ENCODE measurements at places on chromosomes 6 and 20.

DNA sequence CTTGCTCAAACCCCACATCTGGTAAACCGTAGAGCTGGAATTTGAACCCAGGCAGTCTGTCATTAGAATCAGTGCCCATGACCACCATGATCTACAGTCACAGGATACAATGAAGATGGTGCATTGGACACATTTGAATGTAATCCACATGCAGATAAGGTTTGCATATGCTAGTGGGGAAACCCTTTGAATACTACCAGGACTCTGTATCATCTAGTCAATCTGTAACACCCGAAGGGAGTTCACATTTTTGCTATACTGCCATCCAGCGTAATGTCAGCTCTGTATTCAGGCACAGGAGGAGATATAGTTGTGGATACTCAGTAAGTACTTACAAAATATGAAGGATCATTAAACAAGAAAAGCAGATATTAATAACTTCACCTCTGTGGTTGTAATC is 40.5 kb upstream of the MYLIP start:
- DNase-seq: no peak

GRCh38 chr6:149108038-149108748 is 209.3 kb upstream of the TAB2 start:
- no peak for DNase-seq

DNA sequence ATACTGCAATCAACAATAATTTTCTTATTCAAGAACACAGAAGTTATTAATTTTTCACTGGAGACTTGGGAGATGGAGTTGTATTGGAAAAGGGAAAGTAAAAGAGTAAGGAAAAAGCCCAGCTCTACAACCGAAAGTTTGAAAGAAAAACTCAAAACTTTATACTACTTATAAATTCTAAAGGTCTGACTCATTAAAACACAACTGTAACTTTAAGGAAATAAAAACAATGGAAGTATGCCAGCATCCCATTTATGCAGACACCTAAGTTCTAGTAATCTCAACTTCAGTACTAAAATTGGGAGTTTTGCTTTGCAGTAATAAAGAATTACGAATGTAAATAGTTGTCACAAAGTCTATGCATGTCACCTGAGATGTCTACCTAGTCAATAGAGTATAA is 80.6 kb downstream of the IRAK1BP1 start:
- no peak for DNase-seq

- DNase-seq: no peak
Observed at GRCh38 chr6:150145830-150146229, 3.0 kb downstream of the PPP1R14C start.

- no peak for DNase-seq
Observed at GRCh38 chr6:134640229-134640628, 309.7 kb downstream of the ALDH8A1 start.

- DNase-seq: no peak
Observed at GRCh38 chr20:61754976-61755778, 310.5 kb downstream of the TAF4 start.

DNA sequence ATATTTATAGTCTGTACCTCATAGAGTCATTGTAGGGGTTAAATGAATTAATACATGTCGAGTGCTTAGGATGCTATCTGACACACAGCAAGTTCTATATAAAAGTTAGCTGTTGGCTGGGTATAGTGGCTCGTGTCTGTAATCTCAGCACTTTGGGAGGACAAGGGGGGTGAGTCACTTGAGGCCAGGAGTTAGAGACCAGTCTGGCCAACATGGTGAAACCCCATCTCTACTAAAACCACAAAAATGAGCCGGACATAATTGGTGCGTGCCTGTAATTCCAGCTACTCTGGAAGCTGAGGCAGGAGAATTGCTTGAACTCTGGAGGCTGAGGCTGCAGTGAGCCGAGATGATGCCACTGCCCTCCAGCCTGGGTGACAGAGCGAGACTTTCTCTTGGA is 222.9 kb downstream of the UBE3D start:
- no peak for DNase-seq

GRCh38 chr6:163842467-163842866 is 427.9 kb downstream of the QKI start:
- no peak for DNase-seq

- DNase-seq: no peak
Observed at GRCh38 chr20:17710379-17711266, 10.9 kb downstream of the BANF2 start.

DNA sequence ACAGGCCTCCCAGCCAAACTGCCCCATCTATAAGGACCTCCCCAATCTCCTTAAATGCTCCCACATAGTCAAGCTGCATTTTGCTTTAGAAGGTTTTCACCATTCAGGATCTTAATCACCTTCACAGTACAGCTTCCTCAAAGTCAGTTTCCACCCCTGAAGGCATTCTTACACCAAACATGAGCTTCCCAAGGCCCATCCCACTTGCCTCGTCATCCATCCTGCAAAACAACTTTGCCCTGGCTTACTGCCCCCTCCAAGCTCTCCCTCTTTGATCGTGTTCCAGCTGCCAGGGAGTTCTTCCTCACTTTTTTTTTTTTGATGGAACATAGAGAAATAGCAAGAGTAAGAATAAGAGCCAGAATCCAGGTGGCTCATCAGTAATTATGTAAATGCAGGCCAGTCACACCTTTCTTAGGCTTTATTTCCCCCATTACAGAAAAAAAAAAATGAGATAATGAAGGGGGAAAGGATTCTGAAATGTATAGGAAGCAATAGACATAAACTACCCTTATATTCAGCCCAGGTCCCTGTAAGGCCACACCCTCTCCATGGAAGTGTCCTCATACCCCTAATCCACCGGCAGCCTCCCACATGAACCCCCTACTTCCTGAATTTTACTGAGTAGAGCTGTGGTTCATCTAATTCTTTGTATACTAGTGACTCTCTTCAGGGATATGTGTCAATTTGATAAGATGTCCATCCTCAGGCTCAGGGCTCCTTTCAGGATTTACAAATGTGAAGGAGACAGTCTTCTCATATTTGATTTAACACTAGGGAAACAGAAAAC is 12.7 kb downstream of the TRIM27 start:
- no peak for DNase-seq

DNA sequence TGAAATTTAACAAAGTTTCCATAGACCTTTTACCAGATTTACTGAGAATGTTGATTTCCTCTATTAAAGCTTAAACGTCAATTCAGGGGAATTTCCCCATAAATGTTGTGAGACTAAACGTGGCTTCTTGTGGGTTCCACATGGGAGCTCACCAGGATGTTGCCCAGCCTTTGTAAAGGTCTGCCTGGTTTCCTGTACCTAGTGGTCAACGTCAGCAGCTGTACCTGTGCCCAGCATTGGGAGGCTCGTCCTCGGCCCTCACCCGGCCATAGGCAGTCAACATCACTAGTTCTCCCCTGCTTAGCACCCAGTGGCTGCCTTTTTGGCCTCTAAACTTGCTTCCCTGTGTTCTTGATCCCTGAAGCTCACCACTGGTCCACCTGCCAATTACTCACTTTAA is 22.1 kb upstream of the CD83 start:
- DNase-seq: no peak

- no peak for DNase-seq
Observed at GRCh38 chr6:107617341-107617932, 127.5 kb downstream of the SOBP start.

DNA sequence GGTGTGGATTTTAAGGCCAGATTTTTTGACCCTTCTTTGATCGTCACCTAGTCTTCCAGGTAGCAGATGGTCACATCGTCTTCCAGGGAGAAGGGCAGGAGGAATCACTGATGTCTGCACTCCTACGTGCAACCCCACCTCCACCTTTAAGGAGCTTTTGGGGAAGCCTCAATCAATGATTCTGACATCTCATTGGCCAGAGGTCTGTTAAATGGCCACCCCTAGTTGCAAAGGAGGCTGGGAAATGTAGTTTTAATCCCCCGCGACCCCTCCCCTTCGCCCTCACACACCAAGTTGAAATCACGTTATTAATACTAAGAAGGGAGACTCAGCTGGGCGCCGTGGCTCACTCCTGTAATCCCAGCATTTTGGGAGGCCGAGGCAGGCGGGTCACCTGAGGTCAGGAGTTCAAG is 151.4 kb downstream of the BCAS1 start:
- DNase-seq: peak; percentile 83

- DNase-seq: no peak
Observed at GRCh38 chr6:37550191-37550831, 50.6 kb upstream of the CCDC167 start.

GRCh38 chr6:156585859-156586258 is 191.3 kb upstream of the ARID1B start:
- DNase-seq: no peak

Data from cerebellar cortex (tissue), 1 donor.